ENCODE measurements at places on chromosomes 1 and 21. TPM values are rescaled to one million over a fixed set of nuclear protein-coding genes. Genes with fewer than 3 reads are reported as not detected.

DNA sequence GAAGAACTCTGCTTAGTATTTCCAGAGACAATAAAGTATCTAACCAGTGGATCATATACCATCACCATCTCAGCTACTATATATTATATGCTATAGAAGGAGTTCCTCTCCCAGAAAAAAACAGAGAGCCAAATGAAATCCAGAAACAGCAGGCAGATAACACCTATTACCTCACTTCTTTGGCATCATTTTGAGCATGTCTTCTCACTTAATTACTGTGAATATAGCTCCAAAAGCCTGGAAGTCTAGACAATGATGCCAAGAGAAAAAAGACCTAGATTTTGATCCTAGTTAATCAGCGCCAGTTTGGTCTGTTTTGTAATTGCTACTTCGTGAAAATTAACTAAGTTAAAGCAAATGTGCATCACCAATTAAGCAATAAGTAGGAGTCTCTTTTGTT, 131.3 kb downstream of the EIF4G3 start:
- H3K4me3 ChIP-seq, result no peak overlapping the region
- H3K36me3 ChIP-seq, result no peaks in the 10 kb centered on the region
- DNase-seq, result no peak
- no peak overlapping the region for H3K27ac ChIP-seq

DNA sequence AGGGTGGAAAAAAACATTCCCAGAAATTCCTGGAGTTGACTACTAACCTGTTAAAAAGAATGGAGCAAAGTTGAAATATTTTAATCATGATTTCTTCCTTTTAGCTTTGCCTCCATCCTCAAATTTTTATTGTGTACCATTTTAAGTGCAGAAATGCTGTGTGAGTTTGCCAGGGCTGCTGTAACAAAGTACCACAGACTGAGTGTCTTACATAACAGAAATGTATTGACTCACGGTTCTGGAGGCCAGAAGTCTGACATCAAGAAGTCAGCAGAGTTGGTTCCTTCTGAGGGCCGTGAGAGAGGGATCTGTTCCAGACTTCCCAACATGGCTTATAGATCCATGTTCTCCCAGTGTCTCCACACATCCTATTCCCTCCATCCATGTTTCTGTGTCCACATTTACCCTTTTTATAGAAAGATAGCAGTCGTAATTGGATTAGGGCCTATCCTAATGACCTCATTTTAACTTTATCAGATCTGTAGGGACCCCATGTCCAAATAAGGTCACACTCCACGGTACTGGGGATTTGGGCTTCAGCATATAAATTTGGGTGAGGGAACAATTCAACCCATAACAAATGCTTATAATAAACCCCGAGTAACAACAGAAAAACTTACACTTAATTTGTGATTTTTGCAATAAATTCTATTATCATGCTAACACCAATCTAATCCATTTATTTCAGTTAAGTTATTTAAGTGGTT, 12.7 kb downstream of the SNX7 start:
- DNase-seq, result no peak
- no peaks in the 10 kb centered on the region for H3K27me3 ChIP-seq
- peaks cover 6% of the 10 kb centered on the region for H3K4me1 ChIP-seq
- H3K4me3 ChIP-seq, result no peak overlapping the region
- no peaks in the 10 kb centered on the region for H3K36me3 ChIP-seq
- H3K27ac ChIP-seq, result no peak overlapping the region

- H3K4me3 ChIP-seq, result no peak overlapping the region
- DNase-seq, result no peak
- H3K27ac ChIP-seq, result no peak overlapping the region
Observed at GRCh38 chr1:41325801-41326200, 35.4 kb upstream of the FOXO6 start.

- no peak overlapping the region for H3K27ac ChIP-seq
- no peaks in the 10 kb centered on the region for H3K36me3 ChIP-seq
- peak overlapping the region; percentile 76 for H3K4me3 ChIP-seq
- no peaks in the 10 kb centered on the region for H3K27me3 ChIP-seq
- H3K4me1 ChIP-seq, result no peaks in the 10 kb centered on the region
- no peak for DNase-seq
Observed at GRCh38 chr1:180156201-180156600, 1.5 kb downstream of the QSOX1 start.

DNA sequence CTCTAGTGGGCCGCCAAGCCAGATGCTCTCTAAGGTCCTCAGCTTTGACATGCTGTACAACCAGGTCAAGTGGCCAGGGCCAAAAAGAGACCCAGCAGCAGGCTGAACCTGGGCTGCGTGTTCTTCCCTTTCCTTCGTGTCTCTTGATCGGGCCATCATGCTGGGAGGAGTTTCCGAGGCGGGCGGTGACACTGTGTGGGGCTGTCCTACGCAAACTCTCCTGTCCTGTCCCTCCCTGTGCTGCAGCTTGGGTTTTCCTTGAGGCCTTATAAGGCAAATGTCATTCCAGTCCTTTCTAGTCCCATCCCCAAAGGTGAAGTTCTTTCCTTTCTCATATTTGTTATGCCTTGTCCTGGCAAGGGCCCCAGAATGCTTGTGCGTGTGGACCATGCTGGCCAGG, 56.7 kb downstream of the ARHGEF10L start:
- DNase-seq, result no peak
- H3K27me3 ChIP-seq, result no peaks in the 10 kb centered on the region
- peaks cover 19% of the 10 kb centered on the region for H3K4me1 ChIP-seq
- H3K36me3 ChIP-seq, result peaks cover 6% of the 10 kb centered on the region
- H3K4me3 ChIP-seq, result no peak overlapping the region
- H3K27ac ChIP-seq, result no peak overlapping the region

The AK5 gene
- total RNA-seq, result 0.31 TPM

The LCE1B gene
- total RNA-seq, result not detected

The LEFTY2 gene
- not detected for total RNA-seq

GRCh38 chr1:109792056-109792831, 28.5 kb upstream of the EPS8L3 start:
- H3K4me1 ChIP-seq, result peaks cover 42% of the 10 kb centered on the region
- DNase-seq, result peak; percentile 85
- H3K4me3 ChIP-seq, result no peak overlapping the region
- H3K36me3 ChIP-seq, result no peaks in the 10 kb centered on the region

- DNase-seq, result no peak
- no peaks in the 10 kb centered on the region for H3K27me3 ChIP-seq
- H3K36me3 ChIP-seq, result no peaks in the 10 kb centered on the region
Observed at GRCh38 chr1:228953207-228953606, 217.9 kb downstream of the RHOU start.

GRCh38 chr1:201025571-201026002, 2.1 kb upstream of the KIF21B start:
- peaks cover 42% of the 10 kb centered on the region for H3K4me1 ChIP-seq
- DNase-seq, result no peak
- H3K4me3 ChIP-seq, result no peak overlapping the region

The SLC16A4 gene
- 2.5 TPM for total RNA-seq

The LCE3B gene
- not detected for total RNA-seq

DNA sequence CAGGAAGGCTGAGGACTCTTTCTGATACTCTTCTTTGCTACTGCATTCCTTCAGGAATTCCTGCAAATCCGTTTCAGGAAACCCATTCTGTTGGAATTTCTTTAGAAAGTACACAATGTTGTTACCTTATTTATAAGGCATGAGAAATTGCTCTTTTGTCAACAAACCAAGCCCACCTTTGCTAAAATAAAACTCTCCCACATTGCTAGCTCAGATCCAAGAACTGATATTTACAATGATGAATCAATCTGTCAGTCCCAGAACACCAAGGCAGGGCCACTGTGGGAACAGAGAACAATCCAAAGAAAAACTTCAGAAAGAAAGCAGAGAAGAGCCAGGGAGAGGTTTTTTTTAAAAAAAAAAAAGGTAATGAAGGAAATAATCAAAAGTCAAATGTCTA, 36.6 kb upstream of the LPAR3 start:
- H3K36me3 ChIP-seq, result no peaks in the 10 kb centered on the region
- no peak for DNase-seq
- H3K27me3 ChIP-seq, result no peaks in the 10 kb centered on the region
- no peaks in the 10 kb centered on the region for H3K4me1 ChIP-seq

GRCh38 chr1:101013776-101014175, 11.8 kb downstream of the DPH5 start:
- peaks cover 47% of the 10 kb centered on the region for H3K36me3 ChIP-seq
- H3K27me3 ChIP-seq, result no peaks in the 10 kb centered on the region
- no peaks in the 10 kb centered on the region for H3K4me1 ChIP-seq
- DNase-seq, result no peak
- H3K27ac ChIP-seq, result no peak overlapping the region

DNA sequence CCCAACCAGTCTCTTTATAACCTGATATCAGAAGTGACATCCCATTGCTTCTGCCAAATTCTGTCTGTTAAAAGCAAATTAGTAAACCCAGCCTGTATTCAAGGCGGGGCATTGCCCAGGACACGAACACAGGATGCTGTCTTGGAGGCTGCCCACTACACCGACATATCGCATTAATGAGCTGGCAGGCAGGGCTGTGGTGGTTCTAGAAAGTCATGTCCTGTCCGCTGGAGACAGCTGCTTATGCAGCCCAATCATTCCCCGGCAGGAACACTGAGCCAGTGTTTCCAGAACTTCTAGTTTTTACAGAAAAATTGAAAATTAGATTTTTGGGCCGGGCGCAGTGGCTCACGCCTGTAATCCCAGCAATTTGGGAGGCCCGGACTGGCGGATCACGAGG, 19.3 kb downstream of the C1orf167 start:
- peaks cover 21% of the 10 kb centered on the region for H3K4me1 ChIP-seq
- no peaks in the 10 kb centered on the region for H3K36me3 ChIP-seq
- no peak overlapping the region for H3K27ac ChIP-seq
- no peaks in the 10 kb centered on the region for H3K27me3 ChIP-seq
- DNase-seq, result no peak

DNA sequence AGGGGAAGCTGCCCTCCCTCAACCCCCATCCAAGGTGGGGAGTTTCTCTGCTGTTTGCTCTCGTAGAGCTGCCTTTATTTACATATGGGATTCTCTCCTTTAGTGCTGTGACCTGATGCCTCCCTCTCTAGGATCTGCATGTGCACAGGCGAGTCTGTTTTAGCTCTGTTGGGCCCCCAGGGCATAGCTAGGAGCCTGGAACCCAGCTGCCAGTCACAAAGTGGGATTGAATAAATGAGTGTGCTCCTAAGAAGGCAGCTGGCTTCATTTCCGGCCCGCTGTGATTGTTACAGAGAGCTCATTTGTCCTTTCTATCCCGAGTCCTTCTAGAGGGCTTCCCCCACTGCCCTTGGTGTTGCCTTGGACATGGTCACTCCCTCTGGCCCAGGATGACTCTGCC, 176.6 kb downstream of the GRIK3 start:
- H3K27me3 ChIP-seq, result no peaks in the 10 kb centered on the region
- H3K27ac ChIP-seq, result no peak overlapping the region
- H3K4me3 ChIP-seq, result no peak overlapping the region
- no peaks in the 10 kb centered on the region for H3K4me1 ChIP-seq

DNA sequence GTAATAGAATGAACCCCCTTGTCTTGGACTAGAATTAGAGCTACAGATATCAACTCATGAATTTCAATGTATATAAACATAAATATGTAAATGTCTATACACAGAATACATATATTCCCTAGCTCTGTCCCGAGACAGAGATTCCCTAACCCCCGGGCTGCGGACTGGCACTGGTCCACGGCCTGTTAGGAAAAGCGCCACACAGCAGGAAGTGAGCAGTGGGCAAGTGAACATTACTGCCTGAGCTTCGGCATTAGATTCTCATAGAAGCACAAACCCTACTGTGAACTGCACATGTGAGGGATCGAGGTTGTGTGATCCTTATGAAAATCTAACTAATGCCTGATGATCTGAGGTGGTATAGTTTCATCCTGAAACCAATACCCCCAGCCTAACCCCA, 51.2 kb downstream of the PIK3R3 start:
- H3K4me1 ChIP-seq, result no peaks in the 10 kb centered on the region
- no peaks in the 10 kb centered on the region for H3K27me3 ChIP-seq
- no peak overlapping the region for H3K4me3 ChIP-seq
- no peak for DNase-seq
- H3K27ac ChIP-seq, result peak overlapping the region; percentile 43
- peaks cover 24% of the 10 kb centered on the region for H3K36me3 ChIP-seq

Measured in heart left ventricle (tissue), 16 donors.